ENCODE measurements at places on chromosomes 5 and 9.

GRCh38 chr9:135926402-135927194, 19.3 kb upstream of the CAMSAP1 start:
- DNase-seq = no peak

GRCh38 chr5:65967288-65968066, 41.1 kb downstream of the ERBIN start:
- DNase-seq = no peak

- DNase-seq = no peak
Observed at GRCh38 chr9:123225374-123225813, 43.0 kb downstream of the STRBP start.

DNA sequence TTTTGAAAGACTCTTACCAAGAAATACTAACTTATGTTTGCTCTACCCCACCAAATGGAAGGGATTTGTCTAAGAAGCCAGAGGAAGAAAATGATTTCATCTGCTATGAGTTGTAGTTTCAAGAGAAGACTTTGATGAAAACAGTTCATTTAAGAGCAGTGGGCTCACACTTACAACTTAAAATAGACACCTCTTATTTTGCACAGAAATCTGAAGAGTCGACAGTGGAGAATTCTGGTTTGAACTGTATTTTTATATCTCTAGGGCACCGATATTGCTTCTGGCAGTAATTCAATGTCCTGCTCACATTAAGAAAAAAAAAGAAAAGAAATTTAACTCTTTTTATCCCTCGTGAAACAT, 1.9 kb upstream of the DAB2 start:
- no peak for DNase-seq

- no peak for DNase-seq
Observed at GRCh38 chr9:100587375-100587774, 9.5 kb downstream of the CAVIN4 start.

GRCh38 chr9:36317766-36318165, 59.5 kb upstream of the GNE start:
- DNase-seq = no peak

DNA sequence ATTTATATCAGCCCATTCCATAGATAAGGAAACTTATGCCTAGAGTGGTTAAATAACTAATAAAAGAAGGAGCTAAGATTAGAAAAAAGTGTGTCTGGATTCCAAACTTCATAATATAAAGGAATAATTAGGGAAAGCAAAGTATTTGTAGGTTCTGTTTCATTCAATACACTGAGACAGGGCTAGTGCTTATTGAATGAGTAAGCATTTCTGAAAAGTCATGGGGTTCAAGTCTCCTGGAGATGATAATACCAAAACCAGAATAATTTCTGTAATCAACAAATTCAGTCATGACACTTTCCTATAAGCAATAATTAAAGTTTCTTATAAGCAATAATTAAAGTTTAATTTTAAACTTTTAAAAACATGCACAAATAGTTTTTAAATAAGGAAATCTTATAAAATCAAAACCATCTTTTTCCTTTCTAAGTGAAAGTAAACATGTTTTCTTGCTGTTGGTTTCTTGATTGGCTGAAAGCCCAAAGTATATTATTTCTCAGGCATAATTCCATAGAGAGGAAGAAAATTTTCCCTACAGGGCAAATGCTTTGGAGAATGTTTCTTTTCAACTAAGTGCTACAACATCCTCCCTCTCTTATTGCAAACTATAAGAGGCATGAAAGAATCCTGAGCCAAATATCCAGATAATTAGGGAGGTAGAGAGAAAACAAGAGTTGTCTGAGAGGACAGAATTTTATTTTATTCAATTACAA, 510.2 kb downstream of the PRELID2 start:
- no peak for DNase-seq
